ENCODE measurements at places on chromosomes 5 and 9.

GRCh38 chr5:90071656-90072055 is 337.9 kb downstream of the CETN3 start:
- H3K27ac ChIP-seq, result no peak overlapping the region
- no peak for DNase-seq
- H3K4me3 ChIP-seq, result no peak overlapping the region
- peaks cover 13% of the 10 kb centered on the region for H3K4me1 ChIP-seq

- H3K27ac ChIP-seq, result no peak overlapping the region
- DNase-seq, result no peak
- peaks cover 13% of the 10 kb centered on the region for H3K4me1 ChIP-seq
- H3K27me3 ChIP-seq, result no peaks in the 10 kb centered on the region
Observed at GRCh38 chr5:167952278-167952995, 339.0 kb upstream of the WWC1 start.

DNA sequence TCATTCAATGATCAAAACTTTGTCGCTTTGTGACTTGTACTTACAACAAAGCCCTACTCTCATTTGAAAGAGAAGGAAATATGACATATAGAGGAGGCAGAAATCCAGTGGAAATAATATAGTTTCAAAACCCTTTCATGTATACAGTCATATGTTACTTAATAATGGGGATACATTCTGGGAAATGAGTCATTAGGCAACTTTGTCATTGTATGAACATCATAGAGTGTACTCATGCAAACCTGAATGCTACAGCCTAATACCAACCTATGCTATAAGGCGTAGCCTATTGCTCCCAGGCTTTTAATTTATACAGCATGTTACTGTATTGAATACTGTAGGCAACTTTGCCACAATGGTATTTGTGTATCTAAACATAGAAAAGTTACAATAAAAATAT is 69.0 kb upstream of the SMC2 start:
- H3K27me3 ChIP-seq, result no peaks in the 10 kb centered on the region
- H3K4me1 ChIP-seq, result no peaks in the 10 kb centered on the region
- H3K27ac ChIP-seq, result no peak overlapping the region
- H3K4me3 ChIP-seq, result no peak overlapping the region
- no peak for DNase-seq

- DNase-seq, result no peak
- no peaks in the 10 kb centered on the region for H3K27me3 ChIP-seq
- no peaks in the 10 kb centered on the region for H3K36me3 ChIP-seq
- H3K4me3 ChIP-seq, result no peak overlapping the region
Observed at GRCh38 chr5:127001621-127002296, 28.6 kb downstream of the MARCHF3 start.

- no peak overlapping the region for H3K27ac ChIP-seq
- H3K27me3 ChIP-seq, result no peaks in the 10 kb centered on the region
- H3K36me3 ChIP-seq, result no peaks in the 10 kb centered on the region
Observed at GRCh38 chr5:179195561-179196404, 135.6 kb downstream of the ZNF354C start.

DNA sequence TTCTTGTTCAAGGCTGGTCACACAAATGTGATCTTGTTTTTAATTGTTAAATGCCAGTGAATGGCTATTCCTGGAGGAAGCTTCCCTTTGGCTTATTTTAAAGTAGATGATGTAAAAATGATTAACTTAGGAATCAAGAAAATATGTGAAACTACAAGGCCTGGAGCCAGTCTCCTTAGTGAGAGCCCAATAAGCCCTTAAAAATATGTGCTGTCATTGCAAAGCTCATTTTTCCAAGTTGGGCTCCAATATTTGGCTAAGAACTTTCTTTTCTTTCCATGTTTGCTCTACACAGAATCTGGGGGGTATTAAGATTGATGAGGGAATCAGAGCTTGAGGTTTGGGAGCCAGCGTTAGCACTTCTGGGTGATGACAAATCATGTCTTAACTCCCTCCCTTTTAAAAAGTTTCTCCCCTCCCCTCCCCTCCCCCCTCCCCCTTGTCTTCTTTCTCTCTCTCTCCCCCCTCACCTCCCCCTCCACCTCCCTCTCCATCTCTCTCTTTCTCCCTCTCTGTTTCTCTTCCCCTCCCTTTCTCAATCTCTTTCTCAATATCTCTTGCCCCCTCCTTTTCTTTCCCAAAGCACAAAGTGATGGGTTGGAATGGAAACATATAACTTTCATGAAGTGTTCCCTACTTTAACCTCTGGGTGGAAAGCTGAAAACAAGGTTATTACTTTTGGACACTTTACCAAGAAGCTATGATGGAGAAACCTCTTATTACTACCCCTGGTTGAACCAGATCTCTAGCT is 86.0 kb downstream of the FBXL7 start:
- no peak overlapping the region for H3K4me3 ChIP-seq
- no peaks in the 10 kb centered on the region for H3K27me3 ChIP-seq
- peaks cover 3% of the 10 kb centered on the region for H3K4me1 ChIP-seq
- H3K27ac ChIP-seq, result no peak overlapping the region
- no peak for DNase-seq
- no peaks in the 10 kb centered on the region for H3K36me3 ChIP-seq

GRCh38 chr9:17843236-17843635 is 264.4 kb downstream of the SH3GL2 start:
- H3K27ac ChIP-seq, result no peak overlapping the region
- no peaks in the 10 kb centered on the region for H3K36me3 ChIP-seq
- no peak overlapping the region for H3K4me3 ChIP-seq
- H3K4me1 ChIP-seq, result peaks cover 5% of the 10 kb centered on the region
- no peaks in the 10 kb centered on the region for H3K27me3 ChIP-seq
- DNase-seq, result no peak

DNA sequence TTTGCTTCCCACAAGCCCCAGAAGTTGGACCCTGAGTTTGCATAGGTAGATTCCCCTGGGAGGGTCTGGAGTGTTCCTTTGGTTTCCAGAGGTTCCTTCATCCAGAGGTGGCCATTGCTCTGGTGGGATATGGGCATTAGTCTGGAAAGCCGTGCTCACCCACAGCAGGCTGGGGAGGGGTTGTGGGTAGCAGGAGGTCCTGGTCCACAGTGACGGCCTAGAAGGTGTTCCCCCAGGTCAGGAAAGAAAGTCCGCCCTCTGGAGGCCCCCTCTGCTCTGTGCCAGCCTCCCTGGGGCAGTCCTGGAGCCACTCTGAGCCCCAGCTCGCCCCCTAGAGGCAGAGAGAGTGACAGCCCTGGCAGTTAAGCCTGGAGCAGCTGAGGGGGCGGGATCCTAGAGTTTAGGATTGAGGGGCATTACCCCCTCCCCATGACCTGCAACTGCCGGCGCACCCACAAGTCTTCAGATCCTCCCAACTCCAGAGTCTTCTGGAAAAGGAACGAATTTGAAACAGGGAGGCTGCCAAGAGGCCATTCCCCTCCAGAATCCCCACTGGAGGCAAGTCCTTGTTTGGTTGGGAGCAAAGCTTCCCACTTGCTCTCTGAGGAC is 36.8 kb downstream of the NDST1 start:
- peaks cover 12% of the 10 kb centered on the region for H3K4me1 ChIP-seq
- H3K4me3 ChIP-seq, result no peak overlapping the region
- H3K27ac ChIP-seq, result peak overlapping the region; percentile 83

GRCh38 chr5:57313716-57314115 is 139.9 kb downstream of the GPBP1 start:
- H3K27me3 ChIP-seq, result no peaks in the 10 kb centered on the region
- no peaks in the 10 kb centered on the region for H3K36me3 ChIP-seq
- DNase-seq, result no peak
- H3K27ac ChIP-seq, result no peak overlapping the region
- peaks cover 13% of the 10 kb centered on the region for H3K4me1 ChIP-seq

GRCh38 chr5:150500328-150500841 is 7.5 kb upstream of the NDST1 start:
- no peak for DNase-seq
- H3K27ac ChIP-seq, result peak overlapping the region; percentile 30
- H3K36me3 ChIP-seq, result no peaks in the 10 kb centered on the region
- H3K4me3 ChIP-seq, result no peak overlapping the region
- H3K4me1 ChIP-seq, result peaks cover 57% of the 10 kb centered on the region

- DNase-seq, result no peak
- H3K36me3 ChIP-seq, result peaks cover 7% of the 10 kb centered on the region
- peaks cover 3% of the 10 kb centered on the region for H3K4me1 ChIP-seq
- H3K27ac ChIP-seq, result no peak overlapping the region
- H3K27me3 ChIP-seq, result no peaks in the 10 kb centered on the region
- no peak overlapping the region for H3K4me3 ChIP-seq
Observed at GRCh38 chr9:83935276-83935935, 14.2 kb upstream of the KIF27 start.

DNA sequence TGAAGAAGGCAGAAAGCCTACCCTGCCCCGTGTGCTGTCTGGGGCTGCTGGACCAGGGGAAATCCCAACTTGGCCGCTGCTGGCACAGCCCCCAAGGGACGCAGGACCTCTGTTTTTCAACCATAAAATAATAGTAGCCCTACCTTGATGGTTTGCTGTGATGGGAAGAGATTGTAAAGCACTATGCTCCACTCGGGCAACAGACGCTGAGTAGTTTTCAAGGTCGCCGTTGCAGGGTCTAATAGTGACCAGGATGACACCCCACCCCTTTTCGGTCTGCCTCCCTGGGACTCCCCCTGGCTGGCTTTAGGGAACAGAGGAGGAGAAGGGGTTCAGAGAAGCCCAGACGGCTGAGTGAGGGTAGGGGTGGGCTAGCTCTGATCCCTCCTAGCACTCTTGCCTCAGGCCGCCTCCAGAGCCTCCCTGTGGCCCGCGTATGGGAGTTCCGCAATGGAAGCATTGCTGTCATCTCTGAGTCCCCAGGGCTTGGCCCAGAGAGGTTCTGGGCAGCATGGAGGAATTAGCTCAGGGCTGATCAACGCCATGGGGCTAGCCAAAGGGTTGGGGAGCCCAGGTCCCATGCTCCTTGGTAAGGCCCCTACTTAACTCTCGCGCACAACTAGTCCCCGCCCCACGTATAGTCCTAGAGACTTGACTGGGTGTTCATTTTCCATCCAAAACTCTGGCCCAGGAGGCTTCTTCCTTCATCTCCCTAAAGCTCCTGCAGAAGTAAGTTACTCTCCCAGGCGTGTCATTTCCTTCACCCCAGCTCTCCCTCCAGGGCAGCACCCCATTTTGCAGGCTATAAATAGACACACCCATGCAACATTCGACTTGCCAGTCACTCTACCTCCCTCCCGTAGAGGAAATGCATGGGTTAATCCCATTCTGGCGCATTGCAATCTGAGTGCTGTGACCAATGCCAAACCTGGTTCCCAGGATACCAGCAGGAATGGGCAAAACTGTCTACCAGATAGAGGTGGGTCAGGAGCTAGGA is 1.1 kb upstream of the IRF1 start:
- H3K27ac ChIP-seq, result peak overlapping the region; percentile 95
- peaks cover 60% of the 10 kb centered on the region for H3K4me1 ChIP-seq
- DNase-seq, result no peak
- H3K27me3 ChIP-seq, result no peaks in the 10 kb centered on the region
- H3K36me3 ChIP-seq, result peaks cover 3% of the 10 kb centered on the region
- peak overlapping the region; percentile 94 for H3K4me3 ChIP-seq

- no peaks in the 10 kb centered on the region for H3K36me3 ChIP-seq
- no peak for DNase-seq
- H3K27me3 ChIP-seq, result no peaks in the 10 kb centered on the region
- peaks cover 6% of the 10 kb centered on the region for H3K4me1 ChIP-seq
- H3K4me3 ChIP-seq, result no peak overlapping the region
- no peak overlapping the region for H3K27ac ChIP-seq
Observed at GRCh38 chr5:147882586-147883313, 4.2 kb downstream of the SCGB3A2 start.

DNA sequence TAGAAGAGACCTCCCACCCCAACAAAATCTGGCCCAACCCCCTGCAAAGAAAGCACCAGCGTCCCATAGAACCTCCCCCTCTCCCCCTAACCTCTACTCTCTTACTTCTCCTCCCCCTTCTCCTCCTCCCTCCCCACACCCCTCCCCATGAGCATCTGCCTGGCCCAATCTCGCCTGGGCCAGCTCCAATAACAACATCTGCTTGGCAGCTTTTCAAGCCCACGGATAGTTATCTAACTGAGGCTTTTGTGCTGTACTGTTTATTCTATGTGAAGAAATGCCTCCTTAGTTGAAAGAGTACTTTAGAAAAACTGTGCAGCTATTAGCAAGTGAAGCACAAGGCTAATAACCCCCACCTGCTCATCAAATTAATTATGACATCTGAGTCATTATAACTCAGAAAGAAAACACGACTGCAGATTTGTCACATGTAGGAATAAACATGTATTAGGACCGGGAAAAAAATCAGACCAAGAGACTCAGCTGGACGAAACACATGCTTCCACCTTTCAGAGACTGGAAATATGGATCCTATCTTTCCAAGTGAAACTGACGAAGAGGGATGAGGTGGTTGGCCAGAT is 42.8 kb downstream of the NFIB start:
- peaks cover 37% of the 10 kb centered on the region for H3K4me1 ChIP-seq
- no peak for DNase-seq
- H3K36me3 ChIP-seq, result no peaks in the 10 kb centered on the region
- H3K4me3 ChIP-seq, result peak overlapping the region; percentile 33
- no peak overlapping the region for H3K27ac ChIP-seq

DNA sequence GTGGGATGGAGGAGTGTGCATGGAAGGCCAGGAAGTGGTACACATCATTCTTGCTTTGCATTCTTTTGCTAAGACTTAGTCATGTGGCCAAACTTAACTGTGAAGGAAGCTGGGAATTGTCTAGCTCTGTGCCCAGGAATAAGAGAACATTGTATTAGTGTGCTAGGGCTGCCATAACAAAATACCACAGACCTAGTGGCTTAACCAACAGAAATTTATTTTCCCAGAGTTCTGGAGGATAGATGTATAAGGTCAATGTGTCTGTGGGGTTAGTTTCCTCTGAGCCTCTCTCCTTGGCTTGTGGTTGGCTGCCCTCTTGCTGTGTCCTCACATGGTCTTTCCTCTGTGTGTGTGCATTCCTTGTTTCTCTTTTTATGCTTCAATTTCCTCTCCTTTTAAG is 32.4 kb downstream of the NNT start:
- H3K27me3 ChIP-seq, result no peaks in the 10 kb centered on the region
- no peak for DNase-seq
- H3K4me1 ChIP-seq, result peaks cover 78% of the 10 kb centered on the region
- H3K36me3 ChIP-seq, result no peaks in the 10 kb centered on the region
- H3K27ac ChIP-seq, result peak overlapping the region; percentile 61
- H3K4me3 ChIP-seq, result no peak overlapping the region

GRCh38 chr5:141817631-141818030 is 60.6 kb downstream of the PCDH1 start:
- no peak overlapping the region for H3K4me3 ChIP-seq
- H3K36me3 ChIP-seq, result no peaks in the 10 kb centered on the region
- no peaks in the 10 kb centered on the region for H3K4me1 ChIP-seq

- H3K4me1 ChIP-seq, result peaks cover 4% of the 10 kb centered on the region
- H3K27me3 ChIP-seq, result no peaks in the 10 kb centered on the region
- peak overlapping the region; percentile 47 for H3K27ac ChIP-seq
- H3K4me3 ChIP-seq, result peak overlapping the region; percentile 88
- peak; percentile 40 for DNase-seq
- no peaks in the 10 kb centered on the region for H3K36me3 ChIP-seq
Observed at GRCh38 chr9:105694848-105695581, 674 bp downstream of the TMEM38B start.
